ENCODE measurements at places on chromosomes 2 and 18.

DNA sequence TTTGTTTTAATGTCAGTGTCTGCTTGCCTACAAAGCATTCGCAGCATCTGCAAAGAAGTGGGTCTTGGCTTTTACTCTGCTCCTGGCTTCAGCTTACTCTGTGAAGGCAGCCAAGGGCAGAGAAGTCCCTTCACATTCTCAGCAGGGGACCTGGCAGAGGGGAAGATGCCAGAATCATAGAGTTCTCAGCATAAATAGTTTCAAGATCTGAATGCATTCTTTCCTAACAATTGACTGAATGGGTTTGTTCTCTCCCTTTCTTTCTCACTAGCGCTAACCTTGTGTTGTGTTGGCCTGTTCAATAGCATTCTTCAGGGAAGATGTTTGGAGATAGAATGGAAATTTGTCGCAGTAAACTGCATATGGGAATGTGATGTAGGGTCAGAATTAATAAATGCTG is 106.9 kb downstream of the FARSB start:
- DNase-seq = no peak

DNA sequence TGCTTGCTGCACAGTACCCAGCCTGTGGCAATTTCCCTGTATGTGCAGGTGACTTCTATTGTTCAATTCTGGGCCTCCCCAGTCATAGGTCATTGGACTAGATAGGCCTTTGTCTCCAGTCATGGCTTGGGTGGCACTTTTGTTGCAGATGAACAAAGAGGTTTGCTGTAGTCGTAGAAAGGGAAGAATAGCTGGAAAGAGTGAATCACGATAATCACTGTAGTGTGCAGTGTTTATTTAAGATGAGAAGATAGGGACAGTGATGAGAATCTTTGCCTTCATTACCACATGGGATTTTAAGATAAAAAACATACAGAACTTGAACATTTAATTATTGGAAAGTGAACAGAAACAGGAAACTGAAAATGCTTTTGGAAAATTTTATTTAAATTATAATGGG is 156.1 kb upstream of the CYRIA start:
- no peak for DNase-seq

DNA sequence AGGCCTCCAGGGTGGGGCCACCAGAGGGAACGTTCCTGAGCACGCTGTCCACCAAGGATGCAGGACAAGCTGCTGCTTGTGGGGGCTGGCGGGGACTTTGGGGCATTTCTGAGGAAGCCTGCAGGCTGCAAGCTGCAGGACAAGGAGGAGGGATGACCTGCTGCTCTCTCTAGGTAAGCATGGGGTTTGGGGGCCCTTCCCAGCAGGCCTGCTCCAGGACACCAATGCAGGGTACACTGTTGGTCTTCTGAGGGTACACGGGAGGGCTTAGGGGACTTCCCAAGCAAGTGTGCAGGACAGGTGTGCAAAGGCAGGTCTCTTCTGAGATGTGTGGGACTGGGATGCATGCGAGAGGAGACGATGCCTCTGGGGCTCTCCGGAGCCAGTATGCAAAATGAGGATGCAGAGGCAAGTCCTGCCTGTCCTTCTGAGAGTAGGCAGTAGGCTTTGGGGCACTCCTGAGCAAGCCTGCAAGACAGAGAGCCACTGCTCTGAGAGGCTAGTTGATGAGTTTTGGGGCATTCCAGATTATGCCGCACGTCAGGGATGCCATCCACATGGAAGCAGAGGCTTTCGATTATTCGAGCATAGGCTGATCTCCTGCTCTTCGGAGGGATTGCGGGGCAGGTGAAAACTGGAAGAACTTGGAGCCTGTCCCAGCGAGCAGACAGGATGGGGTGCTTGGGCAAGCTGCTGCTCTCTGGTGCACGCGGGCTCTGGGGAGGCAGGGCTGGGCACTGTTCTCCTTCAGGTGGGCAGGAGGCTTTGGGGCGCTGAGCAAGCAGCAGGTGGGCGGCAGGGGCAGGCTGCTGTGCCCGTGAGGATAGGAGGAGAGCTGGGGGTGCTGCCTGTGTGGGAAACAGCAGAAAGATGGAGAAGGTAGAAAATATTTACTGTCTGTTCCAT is 44.6 kb downstream of the CNGA3 start:
- no peak for DNase-seq

- peak; percentile 60 for DNase-seq
These were observed 5.4 kb upstream of the SATB2 start for GRCh38 chr2:199462956-199463692.

DNA sequence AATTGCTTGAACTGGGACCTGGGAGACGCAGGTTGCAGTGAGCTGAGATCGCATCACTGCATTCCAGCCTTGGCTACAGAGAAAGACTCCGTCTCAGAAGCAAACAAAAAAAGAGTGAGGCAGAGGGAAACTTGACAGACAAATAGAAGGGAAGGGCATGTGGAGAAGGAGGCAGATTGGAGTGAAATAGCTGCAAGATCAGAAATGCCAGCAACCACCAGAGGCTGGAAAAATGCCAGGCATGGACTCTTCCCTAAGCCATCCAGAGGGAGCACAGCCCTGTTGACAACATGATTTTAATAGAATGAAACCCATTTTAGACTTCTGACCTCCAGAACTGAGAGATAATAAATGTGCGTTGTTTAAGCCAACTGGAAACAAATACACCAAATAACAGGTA is 447.2 kb upstream of the SPHKAP start:
- no peak for DNase-seq

GRCh38 chr2:101398116-101398821 is 11.0 kb upstream of the CREG2 start:
- DNase-seq = no peak

- DNase-seq = no peak
These were observed 1674.8 kb upstream of the TMEFF2 start for GRCh38 chr2:193869564-193869963.

DNA sequence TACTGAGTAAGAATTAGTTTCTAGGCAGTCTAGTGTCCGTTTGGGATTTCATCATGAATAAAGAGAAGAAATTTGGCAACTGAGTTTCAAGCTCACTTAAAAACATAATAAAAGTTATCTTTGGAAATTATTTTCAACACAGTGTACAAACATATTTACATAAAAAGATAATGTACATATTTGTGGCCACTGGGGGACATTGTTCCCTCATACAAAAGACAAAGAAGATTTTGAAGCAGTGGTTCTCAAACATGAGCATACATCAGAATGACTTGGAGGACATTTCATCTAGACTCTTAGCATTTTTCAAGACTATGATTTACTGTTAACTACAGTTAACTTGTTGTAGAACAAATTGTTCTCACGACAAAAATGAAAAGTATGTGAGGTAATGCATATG is 15.7 kb upstream of the TTC21B start:
- no peak for DNase-seq

DNA sequence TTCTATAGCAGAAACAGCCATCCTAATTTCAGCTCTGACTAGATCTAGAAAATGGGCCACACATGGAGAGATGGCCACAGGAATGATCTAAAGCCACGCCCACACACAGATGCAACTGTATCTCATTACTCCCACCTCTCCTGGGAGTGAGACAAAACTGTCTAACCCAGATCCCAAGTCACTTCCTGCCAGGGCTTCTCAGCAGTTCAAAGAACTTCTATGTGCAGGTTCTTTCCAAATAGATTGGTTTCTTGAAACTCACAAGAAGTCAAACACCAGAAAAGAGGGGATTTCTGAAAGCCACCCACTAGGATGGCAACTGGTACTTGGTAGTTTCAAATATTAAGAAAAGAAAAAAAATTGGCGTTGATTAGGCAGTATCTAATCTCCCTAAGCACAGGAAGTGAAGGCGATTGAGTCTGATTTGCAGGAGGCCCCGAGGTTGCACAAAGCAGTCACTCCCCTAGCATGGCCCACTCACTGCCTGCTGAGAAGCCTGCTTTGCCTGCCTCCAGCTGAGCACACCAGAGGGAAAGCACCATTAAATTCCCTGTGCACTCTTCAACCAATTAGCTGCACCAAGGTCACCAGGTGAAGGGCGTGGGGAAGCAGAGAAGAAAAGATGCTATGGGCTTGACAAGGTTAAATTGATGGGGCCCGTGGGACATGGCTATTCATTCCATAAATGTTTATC is 51.1 kb downstream of the PAPOLG start:
- DNase-seq = peak; percentile 65

GRCh38 chr2:28201671-28202180 is 190.9 kb upstream of the FOSL2 start:
- no peak for DNase-seq

GRCh38 chr2:135762022-135762421 is 20.4 kb downstream of the UBXN4 start:
- DNase-seq = peak; percentile 14

DNA sequence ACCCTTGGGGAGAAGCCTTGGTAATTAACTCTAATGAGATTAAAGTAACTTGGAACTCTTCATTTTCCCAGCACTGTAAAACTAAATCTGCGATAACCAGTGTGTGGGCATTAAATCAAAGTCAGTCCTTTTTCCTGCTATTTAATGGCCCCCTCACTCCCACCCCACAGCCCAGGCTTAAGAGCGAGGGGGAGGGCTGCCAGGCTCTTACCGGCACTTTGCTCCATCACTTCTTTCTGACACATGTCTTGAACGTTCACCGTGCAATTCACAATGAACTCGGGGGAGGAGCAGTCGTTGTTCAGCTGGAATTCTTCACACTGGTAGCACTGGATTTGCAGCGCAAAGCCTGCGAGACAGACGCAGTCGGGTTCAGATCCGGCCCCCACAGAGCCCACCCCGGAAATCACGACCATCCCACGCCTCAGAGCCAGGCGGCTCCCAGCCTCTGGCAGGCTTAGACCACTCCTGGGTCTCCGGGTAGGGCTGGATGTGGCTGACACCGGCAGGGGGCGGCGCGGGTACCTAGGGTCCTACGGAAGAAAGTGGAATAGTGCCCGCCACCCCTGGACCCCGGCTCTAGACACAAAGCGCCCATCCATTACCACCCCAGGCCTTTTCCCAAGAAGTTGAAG is 1.7 kb downstream of the LYPD1 start:
- DNase-seq = no peak

DNA sequence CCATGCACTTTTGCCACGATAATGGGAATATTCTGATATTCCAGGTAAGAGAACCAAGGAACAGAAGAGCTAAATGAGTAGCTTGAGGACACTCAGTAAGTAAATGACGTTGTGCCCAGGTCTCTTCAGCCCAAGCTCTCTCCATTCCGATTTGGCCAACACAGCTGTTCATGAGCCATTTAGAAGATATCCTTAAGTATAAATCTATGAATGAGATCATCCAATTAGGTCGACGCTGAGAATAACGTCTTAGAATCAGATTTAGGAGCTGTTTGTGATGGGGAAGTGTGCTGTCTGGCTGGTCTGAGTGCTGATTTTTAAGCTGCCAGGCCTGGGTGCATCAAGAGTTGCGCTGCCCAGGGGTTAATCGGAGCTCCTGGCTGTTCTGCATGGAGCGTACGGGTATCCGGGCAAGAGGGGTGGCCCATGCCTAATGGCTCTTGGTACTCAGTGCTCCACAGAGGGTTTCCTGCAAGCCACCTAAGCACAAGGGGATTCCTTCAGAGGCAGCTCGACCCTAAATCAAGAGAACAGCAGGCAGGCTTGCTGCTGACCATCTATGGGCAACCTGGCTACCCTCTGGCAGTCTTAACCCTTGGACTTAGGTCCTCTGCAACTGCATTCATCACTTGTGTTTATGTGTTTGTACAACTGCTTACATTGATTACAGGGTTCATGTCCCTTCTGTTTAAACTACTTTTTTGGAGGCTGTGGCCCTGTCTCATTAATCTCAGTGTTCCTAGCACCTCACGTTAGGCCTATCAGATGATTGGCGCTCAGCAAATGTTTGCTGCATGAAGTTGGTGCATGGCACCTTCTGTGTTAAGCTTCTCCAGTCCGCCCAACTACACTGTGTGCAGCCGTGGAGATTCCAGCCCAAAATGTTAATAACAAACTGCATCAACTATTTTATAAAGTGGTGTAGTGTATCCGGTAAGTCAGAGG is 31.9 kb downstream of the SOX11 start:
- DNase-seq = no peak

DNA sequence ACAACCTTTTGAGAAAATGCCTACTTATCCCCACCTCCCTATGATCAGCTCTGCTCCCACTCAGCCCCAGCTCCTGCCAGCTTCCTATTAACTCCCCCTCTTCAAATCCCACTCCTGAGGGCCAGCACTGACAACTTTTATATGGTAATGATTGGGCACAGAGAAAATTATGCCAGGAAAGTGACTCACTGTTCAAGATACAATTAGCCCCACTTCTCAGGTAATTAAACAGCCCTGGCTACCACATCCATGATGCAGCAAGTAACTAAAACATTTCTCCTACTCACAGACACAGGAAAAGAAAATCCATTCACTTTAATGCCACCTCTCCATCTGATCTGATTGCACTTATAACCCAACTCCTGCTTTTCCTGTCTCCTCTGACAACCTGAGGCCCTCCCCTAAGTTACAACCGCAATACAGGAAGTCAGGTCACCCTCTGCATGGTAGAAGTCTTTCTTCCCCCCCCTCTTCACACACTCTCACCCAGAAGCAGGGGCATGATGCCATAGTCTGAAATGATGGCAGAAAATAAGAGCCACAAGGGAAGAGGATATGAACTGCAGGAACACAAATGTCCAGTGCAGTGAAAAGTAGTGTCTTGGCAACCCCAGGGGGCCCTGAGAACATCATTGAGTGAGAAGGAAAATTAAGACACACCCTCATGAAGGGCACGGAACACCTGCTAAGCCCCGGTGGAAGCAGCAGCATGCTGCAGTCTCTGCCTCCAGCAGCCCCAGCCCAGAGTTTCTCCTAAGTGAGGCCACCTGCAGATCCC is 54.4 kb downstream of the STK39 start:
- DNase-seq = peak; percentile 24

- DNase-seq = no peak
These were observed 79.2 kb upstream of the MGAT5 start for GRCh38 chr2:134174711-134175110.

GRCh38 chr18:53490019-53490418 is 734.5 kb downstream of the MBD2 start:
- no peak for DNase-seq

DNA sequence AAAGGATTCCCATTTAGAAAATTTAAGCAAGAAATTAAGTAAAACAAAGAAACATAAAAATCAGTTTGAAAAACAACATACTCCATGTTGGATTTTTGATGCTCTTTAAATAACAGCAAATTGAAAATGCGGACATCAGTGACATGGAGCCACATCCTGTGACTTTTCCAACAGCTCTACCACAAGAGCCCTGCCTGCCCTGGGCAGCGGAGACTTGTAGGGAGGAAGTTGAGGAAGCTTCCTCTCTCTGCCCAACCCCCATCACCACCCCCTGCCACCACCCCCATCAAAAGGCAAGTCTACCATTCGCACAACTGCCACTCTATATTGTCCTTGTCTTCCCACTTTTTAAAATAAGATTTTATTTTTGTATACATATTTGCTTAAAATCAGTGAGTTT is 32.8 kb upstream of the DAPL1 start:
- peak; percentile 56 for DNase-seq

DNA sequence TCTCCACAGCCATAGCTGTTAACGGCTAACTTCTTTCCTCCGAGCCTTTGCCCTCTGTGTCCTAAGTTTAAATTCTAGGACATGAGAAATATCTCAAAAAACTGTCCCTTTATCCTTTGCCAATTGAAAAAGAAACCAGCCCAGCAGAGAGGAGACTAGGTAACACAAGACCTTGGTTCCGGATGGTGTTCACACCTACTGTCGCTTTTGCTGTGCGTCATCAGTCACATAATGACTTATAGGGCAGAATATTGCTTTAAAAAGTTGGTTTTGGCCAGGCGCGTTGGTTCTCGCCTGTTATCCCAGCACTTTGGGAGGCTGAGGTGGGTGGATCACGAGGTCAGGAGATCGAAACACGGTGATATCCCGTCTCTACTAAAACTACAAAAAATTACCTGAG is 66.2 kb downstream of the SP3 start:
- DNase-seq = no peak

- no peak for DNase-seq
These were observed 23.3 kb downstream of the LBH start for GRCh38 chr2:30254685-30255001.
